ENCODE measurements at places on chromosomes 6 and 20. TPM values are rescaled to one million over a fixed set of nuclear protein-coding genes. Genes with fewer than 3 reads are reported as not detected.

GRCh38 chr20:56487216-56487615 lies 18.8 kb downstream of the RTF2 start:
- no peak for DNase-seq

GRCh38 chr6:122969999-122970533 lies 26.0 kb upstream of the CLVS2 start:
- DNase-seq = no peak

DNA sequence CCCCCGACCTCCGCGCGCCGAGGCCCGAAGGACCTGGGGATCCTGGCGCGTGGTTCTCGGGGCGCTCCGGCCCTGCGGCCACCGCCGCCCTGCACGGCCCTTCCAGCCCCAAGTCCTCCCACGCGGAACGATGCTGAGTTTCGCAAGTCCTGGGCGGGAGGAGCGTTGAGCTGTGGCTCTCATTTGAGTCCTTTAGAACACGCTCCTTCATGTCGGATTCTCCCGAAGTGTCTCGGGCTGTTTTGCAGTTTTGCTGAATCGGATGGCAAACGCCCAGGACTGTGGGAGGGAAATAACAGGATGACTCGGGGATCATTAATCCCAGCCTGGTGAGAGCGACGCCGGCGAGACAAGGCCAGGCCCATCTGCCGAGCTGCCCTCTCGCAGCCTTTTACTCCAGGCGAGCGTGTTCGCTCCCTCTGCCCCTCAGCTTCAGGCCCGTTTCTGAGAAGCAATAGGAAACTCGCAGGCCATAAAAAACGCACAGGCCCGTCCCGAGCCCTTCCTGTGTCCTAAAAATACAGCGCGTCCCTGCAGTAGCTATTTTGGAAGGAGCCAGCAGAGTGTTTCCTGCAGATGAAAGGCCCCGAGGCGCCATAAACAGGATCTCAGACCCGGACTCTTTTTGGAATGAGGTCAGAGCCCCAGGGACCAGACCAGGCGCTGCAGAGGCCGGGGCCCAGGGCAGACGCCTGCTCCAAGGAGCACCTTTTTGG lies 153.5 kb downstream of the DLL1 start:
- no peak for DNase-seq

- DNase-seq = peak; percentile 76
These were observed 93.8 kb downstream of the GMPR start for GRCh38 chr6:16332175-16332542.

DNA sequence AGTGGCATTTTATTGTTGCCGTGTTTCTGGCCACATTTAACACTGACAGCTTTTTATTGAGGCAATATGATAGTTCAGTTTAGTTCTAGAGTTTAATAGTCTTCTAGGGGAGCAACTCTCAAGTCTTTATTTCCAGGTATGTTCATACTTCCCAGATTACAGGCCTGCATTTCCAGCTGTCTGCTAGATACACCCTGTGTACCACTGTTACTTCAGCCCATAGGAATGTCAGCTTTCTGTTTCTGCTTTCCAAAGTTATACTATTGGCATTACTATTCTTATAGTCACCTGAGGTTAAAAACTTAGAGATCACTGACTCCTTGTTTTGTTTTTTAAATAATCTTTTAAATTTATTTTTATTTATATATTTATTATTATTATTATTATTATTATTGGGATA lies 7.6 kb downstream of the ZNF451 start:
- no peak for DNase-seq

DNA sequence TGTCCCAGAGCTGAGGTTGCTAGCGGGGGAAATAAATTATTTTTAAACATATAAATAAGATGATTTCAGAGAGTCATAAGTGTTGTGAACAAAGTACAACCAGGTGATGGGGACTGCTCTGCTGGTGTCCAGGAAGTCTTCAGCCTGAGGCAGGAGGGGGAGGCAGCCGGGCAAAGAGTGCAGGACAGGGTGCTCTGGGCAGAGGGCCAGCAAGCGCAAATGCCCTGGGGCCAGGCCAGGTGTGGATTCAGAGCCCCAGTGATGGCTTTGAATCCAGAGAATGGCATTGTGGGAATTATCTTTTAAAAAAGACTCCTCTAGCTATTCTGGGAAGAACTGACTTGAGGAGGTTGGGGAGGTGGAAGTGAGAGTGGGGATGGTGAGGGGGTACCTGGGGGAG lies 1.6 kb downstream of the CLPSL1 start:
- DNase-seq = no peak

GRCh38 chr6:158067436-158068015 lies 85.9 kb downstream of the SYNJ2 start:
- no peak for DNase-seq

GRCh38 chr6:22020299-22021003 lies 276.4 kb downstream of the PRL start:
- no peak for DNase-seq

- no peak for DNase-seq
These were observed 137.3 kb upstream of the PMEPA1 start for GRCh38 chr20:57847104-57847503.

STX11 gene
- 1.9 TPM for total RNA-seq

DNA sequence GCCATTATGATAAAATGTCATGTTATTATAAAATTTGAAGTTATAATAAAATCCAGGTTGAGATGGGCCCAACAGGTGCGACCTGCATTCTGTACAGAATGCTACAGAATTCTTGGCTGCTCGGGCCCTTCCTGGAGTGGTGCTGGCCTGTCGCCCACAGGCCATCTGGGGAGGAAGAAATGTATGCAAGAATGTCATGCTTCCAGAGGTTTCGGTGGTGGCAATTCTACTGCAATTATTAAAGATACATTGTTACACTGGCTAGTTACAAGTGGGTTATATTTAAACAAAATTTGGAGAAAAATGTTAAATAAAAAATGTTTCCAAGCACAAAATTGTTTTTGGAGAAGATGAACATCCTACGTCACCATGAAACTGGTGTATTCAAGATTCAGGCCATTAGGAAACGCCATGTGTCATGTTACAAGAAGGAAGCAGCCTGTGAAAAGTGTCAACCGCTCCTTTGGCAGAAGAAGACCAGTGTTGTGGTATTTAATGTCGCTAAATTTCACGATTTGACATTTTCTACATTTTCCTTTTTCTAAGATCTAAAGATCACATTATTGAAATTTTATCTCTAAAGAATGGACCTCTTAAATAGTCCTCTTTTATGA lies 7.1 kb downstream of the RAMACL start:
- no peak for DNase-seq

HEY2 gene
- total RNA-seq = 2.4 TPM

GRCh38 chr6:20696676-20697075 lies 162.4 kb downstream of the CDKAL1 start:
- DNase-seq = no peak

- no peak for DNase-seq
These were observed 6.1 kb downstream of the GSTA5 start for GRCh38 chr6:52834481-52834880.

PRICKLE4 gene
- total RNA-seq = 1.3 TPM
